Hematopoietic multipotent progenitor cell treated with erythropoietin and hydrocortisone succinate and interleukin-3 and kit ligand, for 6 days (in vitro differentiated cells): ENCODE measurements at places on chromosomes 4 and X.

GRCh38 chrX:155027509-155028066 is 944 bp downstream of the FUNDC2 start:
- DNase-seq, result peak; percentile 69

GRCh38 chrX:41761169-41761568 is 37.2 kb downstream of the GPR82 start:
- no peak for DNase-seq

- DNase-seq, result no peak
Measured at GRCh38 chr4:141356963-141357335, 136.3 kb downstream of the ZNF330 start.

GRCh38 chrX:44343412-44344141 is at the start of gene EFHC2:
TSS of gene EFHC2 (minus strand) at chrX:44343672. CDS start at chrX:44343588, 84 bp downstream.
- peak; percentile 31 for DNase-seq

DNA sequence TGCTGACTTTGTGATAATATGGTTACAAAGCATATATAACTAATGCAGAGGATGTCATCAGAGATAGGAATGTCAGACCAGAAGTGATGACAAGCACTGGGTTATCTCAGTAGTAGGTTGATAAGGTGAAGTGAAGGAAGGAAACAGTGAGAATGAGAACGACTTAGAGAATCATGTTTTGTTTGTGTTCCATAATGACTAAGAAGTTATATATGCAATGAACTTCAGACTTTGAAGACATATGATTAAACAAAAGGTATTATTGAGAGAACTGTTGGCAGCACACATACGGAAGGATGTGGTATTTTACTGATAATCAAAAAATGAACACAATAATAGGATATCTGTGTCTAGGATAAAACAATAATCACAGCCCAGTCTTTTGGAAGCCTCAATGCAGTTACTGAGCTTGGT is 18.3 kb upstream of the HHIP start:
- DNase-seq, result no peak

DNA sequence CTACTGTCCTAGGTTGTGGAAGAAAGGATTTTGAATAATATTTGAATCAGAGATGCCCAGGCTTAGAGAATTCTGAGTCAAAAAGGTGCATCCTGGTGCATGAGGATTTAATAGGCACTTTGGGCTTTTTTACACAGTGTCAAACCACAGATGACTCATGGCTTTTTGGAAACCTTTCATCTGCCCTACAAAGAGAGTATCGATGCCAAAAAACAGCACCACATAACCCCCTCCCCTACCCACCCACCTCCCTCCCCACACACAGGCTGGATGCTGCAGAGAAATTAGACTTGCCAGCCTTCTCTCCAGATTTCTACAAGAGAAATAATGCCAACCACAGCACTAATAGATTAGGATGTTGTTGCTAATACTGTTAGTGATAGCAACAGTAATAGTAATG is 779.3 kb downstream of the NLGN4X start:
- no peak for DNase-seq

DNA sequence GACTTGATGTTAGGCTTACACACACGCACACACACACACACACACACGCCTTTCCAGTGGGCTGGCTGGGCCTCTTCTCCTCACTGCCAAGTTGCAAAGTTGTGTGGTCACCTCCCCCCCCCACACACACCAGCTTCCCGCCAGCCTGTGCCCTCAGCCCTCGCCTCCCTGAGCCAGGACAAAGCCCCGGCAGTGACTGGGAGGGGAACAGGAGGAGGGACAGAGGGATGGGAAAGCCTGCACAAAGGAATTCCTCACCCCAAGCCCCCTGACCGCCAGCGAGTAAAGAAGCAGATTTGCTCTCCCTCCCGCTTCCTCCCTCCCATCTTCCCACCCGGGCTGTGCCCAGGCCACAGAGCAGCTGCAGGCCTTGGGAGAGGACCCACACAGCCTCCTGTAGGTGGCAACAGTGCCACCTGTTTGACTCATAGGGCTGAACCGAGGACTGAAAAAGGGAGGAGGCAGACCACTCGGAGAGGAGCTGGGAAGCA is at the start of gene GDPD2:
GDPD2 (plus strand) TSS at position 464 of the 491 bp plus-strand sequence. CDS start 1,671 bp downstream, outside the sequence.
- peak; percentile 40 for DNase-seq
